ENCODE measurements at places on chromosomes 13 and 19.

- no peak for DNase-seq
Observed at GRCh38 chr19:4042731-4043082, 24.0 kb downstream of the ZBTB7A start.

DNA sequence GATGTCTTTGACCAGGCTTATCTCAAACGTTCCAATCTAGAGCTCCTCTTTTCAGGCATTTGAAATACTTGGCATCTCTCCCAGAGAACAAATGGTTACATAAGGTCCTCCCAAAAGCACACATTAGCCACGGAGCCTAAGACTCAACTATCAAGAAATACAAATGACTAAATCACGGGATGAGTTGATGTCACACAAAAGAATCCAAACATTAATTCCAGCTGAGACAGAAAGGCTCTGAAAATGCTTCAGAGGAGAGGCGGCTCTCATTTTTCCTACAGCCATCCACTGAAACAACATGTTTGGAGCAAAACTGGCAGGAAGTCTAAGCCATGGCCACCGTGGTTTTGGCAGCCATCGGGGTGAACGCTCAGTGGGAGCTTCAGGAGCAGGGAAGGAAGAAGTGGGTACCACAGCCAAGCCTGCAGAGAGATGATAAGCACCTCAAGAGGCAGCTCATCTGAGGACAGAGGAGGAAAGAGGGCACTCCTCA lies 122.5 kb downstream of the STK24 start:
- no peak for DNase-seq

- DNase-seq: no peak
Observed at GRCh38 chr13:35365883-35366282, 110.6 kb downstream of the MAB21L1 start.

GRCh38 chr19:50239921-50240590 lies 36.6 kb downstream of the MYH14 start:
- DNase-seq: no peak

- no peak for DNase-seq
Observed at GRCh38 chr13:70189981-70190380, 81.7 kb upstream of the KLHL1 start.

- peak; percentile 27 for DNase-seq
Observed at GRCh38 chr13:76992548-76993001, 694 bp downstream of the CLN5 start.

GRCh38 chr19:7748756-7749155 lies 1.4 kb upstream of the CD209 start:
- peak; percentile 28 for DNase-seq
